ENCODE measurements at places on chromosomes 7 and 10. TPM values are rescaled to one million over a fixed set of nuclear protein-coding genes. Genes with fewer than 3 reads are reported as not detected.

GRCh38 chr7:155807065-155807671, 5.1 kb downstream of the SHH start:
- no peak for DNase-seq

GRCh38 chr10:118045158-118045836, 1.4 kb downstream of the RAB11FIP2 start:
- no peak for DNase-seq

DNA sequence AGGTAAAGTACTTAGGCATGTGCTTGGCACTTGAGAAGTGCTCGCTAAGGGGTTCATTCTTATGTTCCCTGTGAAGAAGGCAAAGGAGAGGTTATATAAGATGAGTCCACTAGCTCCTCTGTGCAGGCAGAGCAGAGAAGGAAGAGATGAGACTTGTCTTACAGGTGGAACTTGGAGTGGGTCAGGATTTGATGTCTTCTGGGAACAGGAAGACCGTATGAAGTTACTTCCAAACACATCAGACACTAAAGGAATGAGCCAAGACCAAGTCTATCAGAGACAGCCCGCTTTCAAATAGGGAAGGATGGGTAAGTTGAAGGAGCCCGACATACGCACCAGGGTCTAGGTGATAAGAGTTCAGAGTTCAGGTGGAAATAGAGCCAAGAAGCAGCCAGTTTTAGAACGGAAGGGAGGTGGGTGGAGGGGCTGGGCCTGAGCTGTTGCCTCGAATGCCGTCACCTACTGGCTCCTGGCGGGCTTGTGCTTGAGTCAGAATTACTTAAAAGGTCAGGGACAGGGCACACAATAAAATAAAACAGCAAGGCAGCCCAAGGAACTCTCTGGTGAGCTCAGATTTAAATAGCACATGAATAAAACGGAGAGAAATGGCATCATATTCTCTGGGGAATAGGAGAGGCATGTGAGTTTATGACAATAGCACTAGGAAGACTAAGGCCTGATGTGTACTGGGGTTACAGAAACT, 56.1 kb upstream of the GRB10 start:
- no peak for DNase-seq

DNA sequence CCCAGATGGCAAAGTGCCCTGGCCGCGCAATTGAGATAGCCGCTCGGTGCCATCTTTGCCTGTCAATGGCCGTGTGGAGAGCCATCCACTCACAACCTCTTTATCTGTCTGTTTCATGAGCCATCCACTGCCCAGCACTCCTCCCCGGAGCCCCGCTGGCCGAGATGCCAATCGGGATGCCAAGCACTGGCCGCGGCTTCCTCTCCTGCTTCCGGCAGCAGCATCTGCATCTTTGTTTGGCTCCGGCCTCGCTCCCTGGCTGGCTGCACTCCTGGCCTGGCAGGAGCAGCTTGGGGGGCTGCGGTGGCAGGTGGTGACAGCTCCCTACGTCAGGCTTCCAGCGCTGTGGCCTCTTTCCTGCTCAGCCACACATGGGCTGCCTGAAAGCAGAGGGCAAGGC, 231.7 kb downstream of the USP6NL start:
- DNase-seq = no peak

DNA sequence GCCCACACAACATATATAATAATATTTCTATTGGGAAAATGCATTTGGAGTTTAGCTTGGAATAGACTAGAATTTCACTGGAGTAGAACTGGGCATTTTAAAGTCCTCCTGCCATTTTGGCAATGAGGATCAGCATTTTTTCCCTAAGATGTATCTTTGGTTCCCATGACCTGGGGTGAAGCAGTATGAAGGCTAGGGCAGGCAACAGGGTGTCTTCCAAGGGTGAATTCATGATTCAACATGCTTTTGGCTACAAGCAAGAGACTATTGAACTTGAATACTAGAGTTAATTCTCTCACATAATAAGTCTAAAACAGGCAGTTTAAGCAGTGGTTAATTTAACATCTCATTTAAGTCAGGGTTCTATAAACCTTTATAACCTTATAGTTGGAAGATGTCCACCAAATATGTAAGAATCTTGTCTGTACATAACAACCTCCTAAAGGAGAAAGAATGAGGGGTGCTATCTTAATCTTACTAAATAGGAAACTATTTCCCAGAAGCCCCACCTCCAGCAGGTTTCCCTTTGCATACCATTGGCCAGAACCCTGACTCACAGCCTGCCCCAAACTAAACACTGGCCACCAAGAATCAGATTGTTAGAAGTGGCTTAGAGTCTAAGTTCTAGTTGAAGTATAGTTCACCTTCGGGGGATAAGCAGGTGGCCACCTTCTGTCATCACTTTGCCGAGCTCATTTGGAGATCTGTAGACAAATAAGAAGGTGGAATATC, 96.0 kb upstream of the PRPS1L1 start:
- DNase-seq = no peak

DNA sequence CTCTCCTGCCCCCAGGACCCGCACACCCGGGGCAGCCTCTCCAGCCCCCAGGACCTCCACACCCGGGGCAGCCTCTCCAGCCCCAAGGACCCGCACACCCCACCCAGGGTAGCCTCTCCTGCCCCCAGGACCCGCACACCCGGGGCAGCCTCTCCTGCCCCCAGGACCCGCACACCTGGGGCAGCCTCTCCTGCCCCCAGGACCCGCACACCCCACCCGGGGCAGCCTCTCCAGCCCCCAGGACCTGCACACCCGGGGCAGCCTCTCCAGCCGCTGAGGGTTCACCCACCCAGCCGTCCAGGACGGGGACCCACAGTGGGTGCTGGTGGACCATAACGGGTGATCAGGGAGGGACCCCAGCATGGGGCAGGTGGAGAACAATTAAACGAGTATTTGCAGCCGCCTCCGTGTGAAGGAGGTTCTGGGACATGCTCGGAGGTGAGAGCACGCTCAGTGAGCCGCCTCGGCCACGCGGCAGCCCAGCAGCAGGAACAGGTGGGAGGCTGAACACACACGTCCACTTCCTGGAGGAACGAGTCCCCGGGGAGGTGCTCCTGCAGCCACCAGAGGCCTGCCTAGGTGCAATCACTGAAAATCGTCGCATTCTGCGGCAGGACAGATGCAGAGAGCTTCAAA, 107.9 kb downstream of the PDGFA start:
- no peak for DNase-seq

TDRD1 gene
- total RNA-seq = 0.04 TPM

HMX3 gene
- not detected for total RNA-seq
